ENCODE measurements at places on chromosomes 6 and 20. TPM values are rescaled to one million over a fixed set of nuclear protein-coding genes. Genes with fewer than 3 reads are reported as not detected.

DNA sequence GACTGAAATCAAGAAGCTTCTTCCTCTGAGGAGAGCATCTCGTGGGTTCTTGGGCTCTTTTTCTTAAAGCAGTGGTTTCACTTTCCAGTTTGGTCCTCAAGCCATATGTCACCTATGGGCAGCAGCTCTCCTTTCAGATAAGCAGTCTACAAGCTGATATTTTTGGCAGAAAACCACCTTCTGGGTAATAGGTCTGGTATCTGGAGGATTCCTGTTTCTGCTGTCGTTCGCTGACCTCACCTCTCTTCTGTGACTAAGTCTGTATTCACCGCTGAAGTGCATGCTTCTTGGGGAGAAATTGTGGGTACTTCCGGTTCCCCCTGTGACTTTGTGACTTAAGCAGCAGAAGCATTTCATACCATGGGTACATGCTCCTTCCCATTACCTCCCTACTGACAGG is 193.6 kb downstream of the EDN1 start:
- DNase-seq = peak; percentile 67

- DNase-seq = no peak
Observed at GRCh38 chr6:40610229-40610628, 23.1 kb upstream of the LRFN2 start.

DNA sequence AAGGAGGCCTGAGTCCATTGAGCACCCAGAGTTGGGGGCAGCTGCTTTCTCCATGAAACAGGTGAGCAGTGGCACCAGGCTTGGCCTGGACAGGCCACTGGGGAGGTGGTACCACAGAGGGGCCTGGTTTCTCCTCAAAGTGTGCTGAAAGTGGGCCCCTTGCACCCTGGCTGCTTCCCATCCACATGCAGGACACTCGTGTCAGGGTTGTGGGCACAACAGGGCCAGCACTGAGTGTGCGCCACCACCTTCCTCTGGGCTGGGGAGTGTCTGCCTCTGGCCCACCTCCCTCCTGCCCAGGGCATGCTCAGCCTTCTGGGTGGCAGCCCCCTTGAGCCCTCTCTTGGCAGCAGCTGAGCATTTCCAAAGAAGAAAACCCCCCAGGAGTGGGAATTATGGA is 5.2 kb upstream of the SLC22A1 start:
- no peak for DNase-seq

- DNase-seq = no peak
Observed at GRCh38 chr6:159163901-159164370, 5.3 kb upstream of the FNDC1 start.

- DNase-seq = no peak
Observed at GRCh38 chr6:167306401-167306998, 15.4 kb downstream of the UNC93A start.

GRCh38 chr6:119234457-119234856 is 115.1 kb downstream of the MAN1A1 start:
- DNase-seq = no peak

AKAP12 gene
- total RNA-seq = 8.8 TPM

- no peak for DNase-seq
Observed at GRCh38 chr20:10965936-10966470, 292.2 kb upstream of the JAG1 start.

GRCh38 chr6:41630946-41631345 is 7.3 kb upstream of the MDFI start:
- no peak for DNase-seq

RARS2 gene
- total RNA-seq = 21.0 TPM

Measured in NCI-H460 (cell line).